Neural crest cell (in vitro differentiated cells): ENCODE measurements at places on chromosomes 5 and 9. TPM values are rescaled to one million over a fixed set of nuclear protein-coding genes. Genes with fewer than 3 reads are reported as not detected.
A peak's percentile ranks its signal among the peaks of the same experiment; 100 is the strongest.

GRCh38 chr5:40484495-40484894 is 195.2 kb upstream of the PTGER4 start:
- DNase-seq, result no peak

DNA sequence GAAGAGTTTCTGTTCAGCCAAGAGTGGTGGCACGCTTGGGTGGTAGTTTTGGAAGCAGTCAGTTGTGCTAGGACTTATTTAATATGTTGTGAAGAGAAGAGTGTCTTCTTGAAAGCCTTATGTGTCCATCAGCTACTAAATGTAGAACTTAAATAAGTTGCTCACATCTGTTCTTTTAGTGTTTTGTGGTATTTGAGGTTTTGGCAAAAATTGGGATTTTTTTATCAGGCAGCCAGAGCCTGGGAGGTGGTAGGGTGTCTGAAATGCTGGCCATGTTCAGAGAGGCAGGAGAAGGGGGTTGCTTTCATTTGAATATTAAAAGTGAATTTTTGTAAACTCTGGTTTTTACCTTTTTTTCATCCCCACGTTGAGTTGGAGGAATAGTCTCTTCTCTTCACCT is 24.2 kb upstream of the ZBTB34 start:
- no peak for DNase-seq

CMBL gene
- 22.2 and 24.0 TPM in 2 replicates for total RNA-seq

DNA sequence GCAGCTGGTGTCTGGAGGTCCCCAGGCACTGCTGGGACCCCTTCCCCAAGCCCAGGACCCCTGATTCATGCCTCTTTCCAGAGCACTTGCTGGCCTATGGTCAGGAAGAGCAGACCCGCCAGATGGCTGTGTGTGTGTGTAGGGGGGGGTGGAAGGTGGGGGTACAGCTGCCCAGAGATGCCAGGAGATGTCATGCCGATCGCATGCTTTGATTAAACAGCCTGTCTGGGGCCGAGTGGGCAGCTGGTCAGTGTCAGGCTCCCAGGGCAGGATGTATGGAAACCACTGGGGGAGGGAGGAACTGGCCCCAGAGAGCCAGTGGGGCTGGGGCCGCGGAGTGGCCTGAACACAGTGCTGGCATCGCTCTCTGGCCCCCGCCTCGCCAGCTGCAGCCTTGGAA is 23.7 kb downstream of the RXRA start:
- DNase-seq, result no peak

SMIM15 gene
- 54.7 and 64.1 TPM in 2 replicates for total RNA-seq

- peak; percentile 87 for DNase-seq
Observed at GRCh38 chr9:126704892-126705766, 91.4 kb downstream of the LMX1B start.

GRCh38 chr5:71836559-71837112 is 117.6 kb downstream of the CARTPT start:
- DNase-seq, result no peak

GRCh38 chr5:39420482-39421145 is 4.2 kb downstream of the DAB2 start:
- DNase-seq, result peak; percentile 3
